Adrenal gland (tissue), 19 donors: ENCODE measurements at places on chromosomes 16 and 17.

GRCh38 chr17:21124086-21124485, 2.7 kb upstream of the DHRS7B start:
- no peak for DNase-seq
- no peak overlapping the region for H3K27ac ChIP-seq
- peaks cover 18% of the 10 kb centered on the region for H3K4me1 ChIP-seq
- no peaks in the 10 kb centered on the region for H3K27me3 ChIP-seq

DNA sequence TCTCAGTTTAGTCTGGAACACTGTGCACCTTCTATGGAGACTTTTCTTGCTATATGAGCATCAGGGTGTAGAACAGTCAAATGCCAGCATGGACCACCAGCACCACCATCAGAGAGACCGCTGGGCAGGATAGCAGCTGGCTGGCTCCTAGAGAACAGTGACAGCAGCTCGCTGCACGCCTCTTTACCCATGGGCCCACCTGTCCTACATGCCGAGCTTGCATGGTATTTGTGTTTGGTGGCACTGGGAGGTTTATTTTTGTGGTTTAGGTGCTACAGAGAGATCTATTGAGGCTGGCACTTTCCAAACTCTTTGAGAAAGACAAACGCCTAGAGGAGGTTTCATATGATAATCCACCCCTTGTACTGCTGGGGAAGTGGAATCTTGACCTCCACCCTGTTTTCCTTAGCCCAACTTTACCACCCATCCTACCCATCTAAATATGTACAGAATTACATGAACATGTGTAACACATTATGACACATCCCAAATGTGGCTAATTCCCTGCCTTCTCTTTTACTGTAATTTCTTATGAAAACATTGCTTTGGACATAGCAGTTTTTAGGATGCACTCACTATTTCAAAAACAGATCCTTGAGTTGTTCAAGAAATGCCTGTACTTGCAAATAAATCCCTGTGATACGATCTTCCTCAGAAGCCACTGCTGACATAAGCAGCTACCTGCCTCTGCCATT, 46.3 kb downstream of the COG7 start:
- H3K4me3 ChIP-seq, result no peak overlapping the region
- H3K27me3 ChIP-seq, result no peaks in the 10 kb centered on the region
- no peak overlapping the region for H3K27ac ChIP-seq
- no peaks in the 10 kb centered on the region for H3K36me3 ChIP-seq
- no peak for DNase-seq

DNA sequence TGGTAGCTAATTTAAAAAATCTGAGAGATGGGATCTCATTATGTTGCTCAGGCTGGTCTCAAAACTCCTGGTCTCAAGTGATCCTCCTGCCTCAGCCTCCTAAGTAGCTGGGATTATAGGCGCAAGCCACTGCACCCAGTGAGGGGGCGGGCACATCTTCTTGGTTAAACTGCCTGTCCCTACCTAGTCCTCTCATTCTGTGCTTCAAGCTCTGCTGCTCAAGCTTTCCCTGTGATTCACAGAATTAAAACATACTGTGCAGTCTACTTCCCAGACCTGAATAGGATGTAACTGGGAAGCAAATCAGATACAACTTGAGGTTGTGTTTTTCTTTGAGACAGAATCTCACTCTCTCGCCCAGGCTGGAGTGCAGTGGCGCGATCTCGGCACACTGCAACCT, 2.3 kb downstream of the MRPL38 start:
- no peak overlapping the region for H3K27ac ChIP-seq
- peaks cover 12% of the 10 kb centered on the region for H3K4me1 ChIP-seq
- H3K4me3 ChIP-seq, result no peak overlapping the region
- no peaks in the 10 kb centered on the region for H3K27me3 ChIP-seq
- no peaks in the 10 kb centered on the region for H3K36me3 ChIP-seq
- DNase-seq, result no peak

GRCh38 chr17:63039342-63039741, 73.3 kb downstream of the TANC2 start:
- H3K36me3 ChIP-seq, result no peaks in the 10 kb centered on the region
- H3K4me1 ChIP-seq, result no peaks in the 10 kb centered on the region
- no peak overlapping the region for H3K27ac ChIP-seq
- H3K27me3 ChIP-seq, result no peaks in the 10 kb centered on the region
